ENCODE measurements at places on chromosomes 1 and 21.

GRCh38 chr1:5727871-5728643 lies 264.2 kb downstream of the NPHP4 start:
- no peak for DNase-seq

DNA sequence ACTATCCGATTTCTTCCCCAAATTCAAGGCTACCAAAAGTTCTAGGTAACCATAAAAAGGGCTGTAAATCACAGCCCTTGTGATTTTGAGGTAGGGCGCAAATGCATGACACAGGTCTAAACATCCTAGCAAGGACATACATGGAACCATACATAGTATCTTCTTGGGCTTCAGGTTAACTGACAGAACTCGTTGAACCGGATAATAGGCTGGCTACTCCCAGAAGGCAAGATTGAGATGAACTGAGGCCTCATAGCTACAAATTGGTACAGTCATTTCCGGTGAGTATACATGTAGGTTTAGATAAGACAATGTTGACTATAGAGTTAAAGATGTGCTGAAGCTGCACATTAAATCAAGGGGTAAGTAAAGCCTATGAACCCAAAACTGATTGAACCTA lies 27.3 kb upstream of the TP53BP2 start:
- no peak for DNase-seq

GRCh38 chr1:116506132-116507004 lies 64.5 kb downstream of the CD58 start:
- no peak for DNase-seq

DNA sequence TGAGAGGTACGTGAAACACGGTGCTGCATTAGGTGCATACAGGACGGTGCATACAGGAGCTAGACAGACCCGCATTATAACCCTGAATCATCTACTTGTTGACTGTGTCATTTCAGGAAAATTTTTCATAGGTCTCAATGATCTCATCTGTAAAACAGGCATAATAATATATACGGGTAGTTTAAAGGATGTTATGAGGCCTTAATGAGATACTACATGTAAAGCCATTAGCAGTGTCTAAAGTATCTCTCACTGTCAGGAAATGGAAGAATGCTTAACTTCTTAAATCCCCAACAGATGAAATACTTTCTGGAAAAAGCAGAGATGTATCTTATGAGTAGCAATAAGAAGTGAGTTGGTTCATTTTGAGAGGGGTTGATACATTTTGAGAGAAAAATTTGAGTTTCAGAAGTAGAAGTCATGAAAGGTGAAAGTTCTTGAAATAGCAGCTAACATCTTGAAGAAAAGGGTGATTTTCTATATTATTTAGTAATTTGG lies 669.6 kb downstream of the PTPRC start:
- no peak for DNase-seq

- no peak for DNase-seq
Measured at GRCh38 chr1:214136324-214136919, 144.5 kb upstream of the SMYD2 start.

DNA sequence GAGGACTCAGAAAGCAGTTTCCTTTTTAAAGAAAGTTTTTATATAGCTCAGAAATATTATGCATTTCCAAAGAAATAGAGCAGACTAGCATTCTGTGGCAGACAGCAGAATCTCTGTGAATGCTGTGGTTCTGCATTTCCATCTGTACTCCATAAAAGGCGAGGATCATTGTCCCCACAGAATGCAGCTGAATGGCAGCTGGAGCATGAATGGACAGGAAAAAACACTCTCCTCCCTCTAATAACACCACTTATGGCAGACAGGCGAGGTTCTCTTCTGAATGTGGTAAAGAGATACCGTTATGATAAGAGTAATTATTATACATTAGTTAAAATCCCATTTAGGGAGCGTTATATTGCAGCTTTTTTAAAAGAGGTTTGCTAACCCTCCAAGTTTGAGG lies 81.4 kb upstream of the WLS start:
- DNase-seq, result no peak

- no peak for DNase-seq
Measured at GRCh38 chr21:36528716-36529115, 48.8 kb upstream of the CLDN14 start.

- DNase-seq, result no peak
Measured at GRCh38 chr1:216290074-216290473, 133.2 kb downstream of the USH2A start.

GRCh38 chr1:20873311-20873710 lies 86.2 kb upstream of the HP1BP3 start:
- no peak for DNase-seq

GRCh38 chr1:145891587-145892485 lies 6.2 kb upstream of the ANKRD35 start:
- DNase-seq, result no peak

GRCh38 chr1:191582169-191582568 lies 576.1 kb upstream of the RGS18 start:
- no peak for DNase-seq

DNA sequence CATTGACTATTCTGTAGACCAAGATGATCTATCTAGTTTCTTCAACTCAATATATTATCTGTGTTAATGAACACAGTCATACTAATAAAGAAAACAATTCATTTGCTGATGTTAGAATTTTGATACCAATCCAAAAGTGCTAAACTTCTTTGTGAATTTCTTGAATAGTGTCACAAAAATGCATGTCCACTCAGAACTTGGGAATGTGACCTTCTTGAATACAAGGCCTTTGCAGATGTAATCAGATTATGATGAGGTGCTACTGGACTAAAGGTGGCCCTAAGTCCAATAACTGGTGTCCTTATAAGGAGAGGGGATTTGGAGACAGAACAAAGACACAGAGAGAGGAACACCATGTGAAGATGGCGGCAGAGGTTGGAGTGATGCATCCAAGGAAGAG lies 305.8 kb upstream of the ZP4 start:
- DNase-seq, result no peak

DNA sequence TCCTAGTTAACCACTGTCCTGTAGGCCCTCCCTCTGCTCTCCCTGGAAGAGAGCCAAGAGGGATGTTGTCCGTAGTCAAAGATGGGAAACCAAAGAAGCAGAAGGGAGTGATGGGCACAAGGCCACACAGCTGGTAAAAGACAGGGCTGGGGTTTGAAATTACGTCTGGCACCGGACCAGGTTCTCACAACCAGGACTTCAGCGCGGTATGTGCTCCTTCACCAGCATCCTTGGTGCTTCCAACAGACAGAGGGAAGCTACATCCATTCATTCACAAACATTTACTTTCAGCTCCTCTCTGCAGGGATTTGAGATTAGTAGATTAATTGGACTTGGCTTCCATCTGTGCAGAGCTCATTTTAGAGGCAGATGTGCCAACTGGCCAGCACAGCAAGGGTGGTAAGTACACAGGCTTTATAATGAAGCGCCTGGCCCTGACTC lies 191.2 kb downstream of the TRABD2B start:
- DNase-seq, result no peak

DNA sequence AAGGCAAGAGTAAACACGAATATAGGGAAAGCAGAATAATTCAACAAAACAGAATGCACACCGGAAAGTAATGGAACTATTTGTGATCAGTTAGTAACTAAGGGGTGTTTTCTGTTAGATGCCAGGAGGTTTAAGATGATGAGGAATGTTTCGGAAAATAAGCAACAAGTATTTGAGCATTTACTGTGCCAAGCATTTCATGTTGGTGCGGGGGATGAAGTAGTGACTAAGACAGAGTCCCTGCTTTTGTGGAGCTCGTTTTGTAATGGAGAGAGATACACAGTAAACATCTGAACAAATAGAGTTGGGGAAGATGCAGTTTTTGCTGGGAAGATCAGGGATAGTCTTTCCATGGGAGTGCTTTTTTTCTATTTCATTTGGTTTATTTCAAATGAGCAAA lies 78.7 kb downstream of the DYRK1A start:
- DNase-seq, result no peak

DNA sequence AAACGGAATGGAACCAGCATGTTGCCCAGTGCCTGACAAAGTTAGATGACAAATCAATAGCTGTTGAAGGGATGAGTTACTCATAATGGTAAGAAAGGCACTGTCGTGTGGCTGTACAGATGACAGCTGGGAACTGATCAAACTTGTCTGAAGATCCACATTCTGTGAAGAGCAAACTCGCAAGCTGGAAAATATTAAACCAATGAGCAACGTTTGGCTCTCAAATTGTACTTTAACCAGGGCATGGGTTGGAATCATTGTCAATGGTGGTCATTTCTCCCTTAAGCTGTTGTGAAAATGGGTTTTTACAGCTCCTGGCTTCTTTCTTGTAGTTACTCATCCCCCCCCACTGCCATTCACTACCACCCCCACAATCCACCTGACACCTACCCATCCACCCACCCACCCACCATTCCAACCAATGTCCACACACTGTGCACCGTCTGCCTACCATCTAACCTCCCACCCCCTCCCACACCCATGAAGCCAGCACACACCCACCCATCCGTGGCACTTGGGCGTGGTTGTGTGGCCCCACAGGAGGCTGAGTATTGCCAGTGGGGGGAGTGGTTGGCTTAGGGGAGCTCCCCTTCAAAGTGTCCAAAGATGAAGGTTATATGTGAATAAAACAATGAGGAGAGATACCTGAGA lies 46.7 kb downstream of the CLDN14 start:
- no peak for DNase-seq

- no peak for DNase-seq
Measured at GRCh38 chr1:15934211-15935055, 41.5 kb downstream of the ZBTB17 start.
